ENCODE measurements at places on chromosomes 2 and 18.

DNA sequence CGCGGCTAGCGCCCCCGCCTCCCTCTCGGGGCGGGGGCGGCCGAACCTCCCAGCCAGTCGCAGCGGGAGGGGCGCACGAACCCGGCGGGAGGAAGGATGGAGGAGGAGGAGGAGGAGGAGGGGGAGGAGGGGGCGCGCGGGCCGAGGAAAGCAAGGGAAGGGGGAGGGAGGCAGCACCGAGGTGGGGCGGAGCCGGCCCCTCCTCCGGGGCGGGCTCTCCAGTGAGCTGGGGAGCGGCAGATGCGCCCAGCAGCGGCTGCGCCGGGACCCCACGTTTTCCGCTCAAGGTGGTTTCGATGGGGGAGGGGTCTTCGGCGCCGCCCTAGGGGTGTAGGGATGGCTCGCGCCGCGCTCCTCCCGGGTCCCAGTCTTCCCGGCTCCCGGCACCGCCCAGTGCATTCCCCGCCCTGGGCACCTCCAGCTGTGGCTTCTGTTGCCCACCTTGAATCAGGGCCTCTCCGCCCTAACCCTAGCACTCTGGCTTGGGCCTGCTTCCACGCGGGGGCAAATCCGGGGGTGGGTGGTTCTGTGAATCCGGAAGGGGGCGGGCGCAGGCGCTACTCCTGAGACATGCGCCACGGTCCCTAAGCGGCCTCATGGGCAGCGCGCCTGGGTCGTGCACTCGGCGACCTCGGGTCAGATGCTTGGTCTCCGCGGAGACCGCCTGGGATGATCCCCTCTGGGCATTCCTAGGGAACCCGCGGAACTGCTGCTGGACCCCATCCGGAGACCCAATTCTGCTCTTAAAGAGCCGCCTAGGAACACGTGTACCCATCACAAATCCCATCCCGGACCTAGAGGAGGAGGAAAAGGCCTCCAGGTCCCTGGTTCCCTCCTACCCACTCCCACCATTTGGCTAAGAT lies at the start of gene FBXO41:
Gene FBXO41 (minus strand): TSS at position 183 of the 863 bp plus-strand sequence. CDS start 14,848 bp downstream, outside the sequence.
- peak; percentile 76 for DNase-seq

GRCh38 chr18:45467293-45467692 lies 148.0 kb upstream of the SLC14A2 start:
- DNase-seq, result peak; percentile 69

DNA sequence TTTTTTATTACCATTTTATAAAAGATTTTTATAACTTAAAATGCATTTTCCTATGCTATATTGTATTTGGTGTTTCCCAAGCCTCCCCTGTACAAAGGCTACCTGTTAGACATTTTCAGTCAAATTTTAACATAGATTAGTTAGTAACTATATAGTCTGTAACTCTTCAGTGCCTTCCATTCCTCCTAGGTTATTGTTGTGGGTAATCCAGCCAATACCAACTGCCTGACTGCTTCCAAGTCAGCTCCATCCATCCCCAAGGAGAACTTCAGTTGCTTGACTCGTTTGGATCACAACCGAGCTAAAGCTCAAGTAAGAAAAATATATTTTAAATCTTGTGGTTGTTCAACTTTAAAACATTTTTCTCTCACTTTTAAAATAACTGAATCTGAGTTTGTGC lies 10.2 kb downstream of the MDH1 start:
- no peak for DNase-seq

DNA sequence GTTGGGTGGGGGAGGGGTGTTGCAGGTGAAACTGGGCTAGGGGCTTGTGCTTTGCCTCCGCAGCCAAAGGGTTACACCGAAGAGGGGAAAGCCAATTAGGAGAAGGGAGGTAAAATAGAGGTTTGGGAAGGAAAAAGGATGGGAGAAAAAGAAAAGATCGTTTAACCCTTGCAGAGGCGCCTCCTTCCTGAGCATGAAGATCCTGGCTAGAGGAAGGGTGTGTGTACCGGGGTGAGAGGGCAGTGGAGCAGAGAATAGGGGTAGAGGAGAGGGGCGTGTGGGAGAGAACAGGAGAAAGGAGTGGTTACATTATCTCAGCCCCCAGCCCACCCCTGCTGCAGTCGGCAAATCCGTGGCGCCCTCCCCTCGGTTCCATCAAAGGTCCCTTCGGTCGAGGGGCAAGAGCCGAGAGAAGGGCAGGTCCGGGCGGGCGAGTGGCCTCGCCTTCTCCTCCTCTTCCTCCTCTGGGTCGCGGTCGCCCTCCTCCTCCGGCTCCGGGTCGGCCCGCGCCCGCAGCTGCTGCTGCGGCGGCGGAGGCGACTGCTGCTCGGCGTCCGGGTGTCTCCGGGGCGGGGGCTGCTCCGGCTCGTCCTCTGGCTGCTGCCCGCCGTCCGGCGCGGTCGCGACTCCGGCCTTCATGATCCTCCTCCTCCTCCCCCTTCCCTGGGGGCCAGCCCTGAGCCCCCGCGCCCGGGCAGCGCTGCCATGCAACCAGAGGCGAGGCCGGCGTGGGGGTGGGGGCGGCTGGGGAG lies 1.1 kb downstream of the MARCHF4 start:
- DNase-seq, result no peak

Data from MV-4-11 (cell line).